ENCODE measurements at places on chromosomes 7 and 10.

- DNase-seq = no peak
Measured at GRCh38 chr10:132151286-132151950, 35.3 kb upstream of the DPYSL4 start.

DNA sequence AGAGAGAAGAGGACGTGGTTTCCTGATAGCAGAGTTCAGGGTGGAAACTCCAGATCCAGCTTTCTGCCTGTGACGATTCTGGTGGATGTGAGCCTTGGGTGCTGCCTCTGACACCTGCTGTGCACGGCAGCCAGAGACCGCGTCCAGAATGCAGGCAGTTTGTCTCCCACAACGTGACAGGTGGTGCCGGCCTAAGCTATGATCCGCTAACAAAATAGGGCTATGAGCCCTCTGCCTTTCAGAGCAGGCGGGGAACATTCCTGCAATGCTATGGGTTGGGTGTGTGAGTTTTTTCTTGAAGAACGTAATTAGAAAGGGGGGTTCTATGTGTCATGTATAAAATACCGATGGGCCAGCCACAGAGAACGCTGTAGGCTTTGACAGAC lies 297.3 kb upstream of the PRKCQ start:
- DNase-seq = no peak

GRCh38 chr10:75407224-75407712 lies 5.7 kb upstream of the ZNF503 start:
- DNase-seq = no peak

DNA sequence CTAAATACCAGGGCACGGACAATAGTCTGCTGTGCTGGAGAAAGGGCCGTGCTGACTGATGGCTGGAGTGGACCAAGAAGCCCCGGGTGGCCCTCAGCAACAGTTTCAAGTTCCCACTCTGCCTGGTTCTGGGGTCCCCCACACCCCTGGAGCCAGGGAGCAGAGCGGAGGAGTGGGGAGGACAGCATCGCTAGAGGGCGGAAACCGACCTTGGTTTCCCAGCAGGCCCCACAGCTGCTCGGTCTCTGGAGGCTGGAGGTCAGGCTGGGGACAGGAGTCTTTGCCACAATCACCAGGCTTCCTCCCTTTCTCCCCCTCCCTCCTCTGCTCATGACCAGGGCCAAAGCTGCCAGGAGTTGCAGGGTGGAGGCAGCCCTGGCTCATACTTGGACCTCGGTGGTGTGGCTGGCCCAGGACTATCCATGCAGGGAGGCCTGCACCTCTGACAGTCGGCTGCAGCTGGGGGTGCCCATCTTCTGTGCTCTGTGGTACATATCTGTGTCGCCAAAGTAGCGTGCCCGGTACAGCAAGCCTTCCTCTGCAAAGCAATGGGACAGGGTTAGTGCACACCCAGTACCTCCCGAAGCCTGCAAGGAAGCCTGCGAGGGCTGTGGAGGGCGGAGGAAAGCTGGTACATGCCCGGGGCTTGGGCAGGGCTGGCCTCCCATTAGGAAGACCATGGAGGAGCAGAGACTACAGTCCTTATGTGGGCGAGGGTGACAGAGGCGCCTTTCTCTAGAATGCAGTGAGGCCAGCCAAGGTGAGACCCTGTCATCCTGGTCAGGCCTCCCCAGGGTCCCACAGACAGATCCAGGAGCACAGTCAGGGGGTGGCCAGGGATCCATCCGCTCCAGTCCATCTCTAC lies 19.1 kb downstream of the DNAJB12 start:
- DNase-seq = no peak

- DNase-seq = no peak
Measured at GRCh38 chr10:34504534-34504933, 310.6 kb downstream of the PARD3 start.

DNA sequence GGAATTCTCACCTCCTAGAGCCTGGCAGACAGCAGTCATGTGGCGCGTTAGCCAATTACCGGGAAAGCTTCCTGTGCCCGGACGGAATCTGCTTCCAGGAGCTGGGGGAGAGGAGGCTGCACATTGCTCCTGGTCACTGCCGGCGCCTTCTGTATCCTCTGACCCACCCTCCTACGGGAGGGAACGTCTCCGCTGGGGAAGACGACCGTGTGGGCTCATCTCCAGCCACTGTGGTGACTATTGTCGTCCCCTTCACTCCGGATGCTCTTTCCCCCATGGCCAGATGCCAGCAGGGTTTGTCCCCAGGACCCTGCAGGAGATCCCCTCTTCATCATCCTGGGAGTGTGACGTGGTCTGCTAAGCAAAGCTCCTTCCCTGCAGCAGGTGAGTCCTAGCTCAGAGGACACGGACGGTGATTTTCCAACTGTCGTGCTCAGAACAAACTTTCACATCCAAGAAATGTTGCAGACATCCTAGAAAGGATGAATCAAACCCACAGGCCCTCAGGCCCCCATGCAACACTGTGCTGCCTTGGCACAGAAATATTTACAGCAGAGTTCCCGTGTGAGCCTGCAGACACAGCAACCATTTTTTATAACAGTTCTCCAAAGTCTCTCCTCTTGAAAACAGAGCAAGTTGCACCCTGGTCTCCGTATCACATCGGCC lies 29.6 kb upstream of the FAM20C start:
- no peak for DNase-seq

- peak; percentile 35 for DNase-seq
Measured at GRCh38 chr7:155962191-155962967, 150.1 kb upstream of the SHH start.

- no peak for DNase-seq
Measured at GRCh38 chr10:31554556-31554955, 235.5 kb downstream of the ZEB1 start.

DNA sequence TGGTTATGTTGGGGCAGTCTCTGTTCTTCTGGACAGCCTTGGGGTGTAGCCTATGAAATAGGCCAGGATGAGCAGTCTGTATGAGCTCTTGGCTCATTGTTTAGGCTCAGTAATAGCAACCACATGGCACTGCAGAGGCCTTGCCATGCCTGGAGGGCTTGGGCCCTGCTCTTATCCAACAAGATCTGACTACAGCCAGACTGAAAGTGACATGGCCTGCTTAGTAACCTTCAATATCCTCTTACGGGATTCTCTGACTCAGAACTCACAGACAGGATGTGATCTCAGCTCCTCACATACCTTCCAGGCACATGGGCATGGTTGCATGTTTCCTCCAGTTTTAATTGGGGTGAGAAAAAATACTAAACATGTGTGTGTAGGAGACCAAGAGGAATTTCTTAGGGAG lies 289.3 kb downstream of the PTEN start:
- peak; percentile 57 for DNase-seq

- DNase-seq = no peak
Measured at GRCh38 chr7:45408409-45408737, 165.8 kb upstream of the ADCY1 start.

DNA sequence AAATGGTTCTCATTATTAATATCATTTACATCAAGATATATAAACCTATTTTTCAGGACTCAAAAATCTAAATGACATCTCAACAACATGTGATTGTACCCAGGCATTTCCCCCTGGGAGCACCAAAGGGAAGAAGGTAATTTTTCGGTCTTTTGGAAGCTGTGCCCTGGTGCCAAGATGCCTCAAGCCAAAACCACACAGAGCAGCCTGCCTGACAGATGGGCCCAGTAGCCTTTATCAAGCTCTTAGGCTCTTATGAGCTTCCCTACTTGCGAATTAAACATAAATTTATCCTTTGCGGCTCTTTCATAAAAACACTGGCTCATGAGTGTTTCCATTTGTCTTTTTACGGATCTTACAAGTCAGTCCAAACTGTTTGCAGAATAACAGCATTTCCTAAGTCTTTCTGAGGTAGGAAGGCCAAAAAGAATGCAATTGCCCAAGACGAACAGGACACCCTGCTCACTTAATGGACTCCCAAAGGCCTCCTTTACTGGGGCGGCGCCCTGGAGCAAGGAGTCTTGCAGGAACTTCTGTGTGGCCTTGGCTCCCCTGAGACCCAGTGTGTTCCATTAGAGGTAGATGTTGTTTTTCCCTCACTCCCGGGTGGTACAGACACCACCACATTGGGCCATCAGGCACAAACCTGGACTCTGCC lies 4.1 kb upstream of the RASSF4 start:
- no peak for DNase-seq

- DNase-seq = no peak
Measured at GRCh38 chr7:87391020-87391701, 45.7 kb downstream of the CROT start.

DNA sequence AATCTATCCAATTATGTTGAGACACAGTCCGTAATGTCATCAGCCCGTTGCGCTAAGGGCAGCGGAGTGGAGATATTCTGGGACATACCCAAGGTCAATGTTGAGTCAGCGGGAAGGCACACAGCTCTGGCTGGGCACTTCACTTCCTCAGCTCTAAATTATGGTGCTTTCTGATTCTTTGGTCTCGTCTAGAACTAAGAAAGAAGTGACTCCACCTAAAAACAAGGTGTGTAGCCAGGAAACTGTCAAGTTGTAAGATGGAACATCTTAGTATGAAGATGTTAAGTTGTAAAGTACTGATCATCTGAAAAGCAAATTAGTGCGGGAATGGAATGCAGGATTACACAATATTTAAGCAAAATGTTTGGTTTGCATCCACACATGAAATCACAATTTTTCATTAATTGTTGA lies 43.1 kb downstream of the BAIAP2L1 start:
- DNase-seq = no peak

- no peak for DNase-seq
Measured at GRCh38 chr7:4286351-4286750, 395.7 kb upstream of the FOXK1 start.

GRCh38 chr10:103637927-103638557 lies 144.5 kb downstream of the NEURL1 start:
- DNase-seq = no peak

DNA sequence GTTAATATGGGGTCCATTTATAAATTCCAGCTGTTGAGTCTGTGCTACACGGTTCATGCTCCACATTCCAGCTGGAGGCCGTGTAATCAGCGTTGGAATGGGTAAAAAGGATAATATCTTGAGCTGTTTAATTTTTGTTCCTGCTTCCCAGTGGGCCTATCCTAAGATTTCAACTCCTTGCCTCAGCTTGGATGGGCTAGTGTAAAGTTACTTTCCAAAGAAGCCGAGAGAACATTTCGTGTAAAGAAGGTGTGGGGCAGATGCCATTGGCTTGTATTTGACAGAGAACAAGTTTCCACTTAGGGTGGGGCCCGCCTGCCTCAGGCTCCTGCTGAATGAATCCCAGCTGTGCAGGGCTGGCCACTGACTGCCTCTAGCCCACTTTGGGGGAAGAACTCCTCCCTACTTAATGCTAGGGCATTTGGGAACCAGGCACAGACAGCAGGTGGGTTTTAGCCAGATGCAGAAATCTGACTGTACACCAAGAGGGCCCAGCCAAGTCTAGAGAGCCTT lies 125.9 kb upstream of the LYZL2 start:
- no peak for DNase-seq

- DNase-seq = no peak
Measured at GRCh38 chr7:8531991-8532515, 98.6 kb downstream of the NXPH1 start.

DNA sequence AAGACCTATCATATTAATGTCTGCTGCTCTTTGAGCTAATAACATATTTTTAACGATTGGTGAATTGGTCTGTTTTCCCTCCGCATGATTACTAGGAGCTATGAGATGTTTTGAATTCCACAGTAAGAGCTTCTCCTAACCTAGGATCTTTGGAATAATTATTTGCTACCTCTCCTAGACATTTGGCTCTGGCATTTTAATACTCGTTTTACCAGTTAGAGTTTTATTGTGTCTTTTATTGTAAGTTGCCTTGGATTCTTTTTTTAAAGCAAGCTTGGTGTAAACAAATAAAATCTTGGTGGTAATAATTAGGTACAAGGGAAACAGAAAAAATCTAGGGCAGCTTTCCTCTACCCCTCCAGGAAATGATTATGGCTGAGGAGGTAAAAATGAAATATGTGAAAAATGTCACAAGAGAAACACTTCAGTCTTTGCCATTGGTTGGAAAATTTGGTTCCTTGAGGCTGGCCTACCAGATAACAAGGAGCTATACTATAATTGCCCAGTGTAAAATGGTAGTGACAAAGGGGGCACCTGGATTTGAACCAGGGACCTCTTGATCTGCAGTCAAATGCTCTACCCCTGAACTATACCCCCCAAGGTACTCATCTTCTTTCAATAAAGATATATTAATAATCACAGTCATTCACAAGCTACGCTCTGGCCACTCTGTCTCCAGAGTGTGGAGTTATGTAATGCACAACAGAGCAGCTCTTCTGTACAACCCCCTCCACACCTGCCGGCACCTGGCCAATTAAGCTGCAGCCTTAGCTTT lies 85.4 kb downstream of the ZNF777 start:
- DNase-seq = no peak

DNA sequence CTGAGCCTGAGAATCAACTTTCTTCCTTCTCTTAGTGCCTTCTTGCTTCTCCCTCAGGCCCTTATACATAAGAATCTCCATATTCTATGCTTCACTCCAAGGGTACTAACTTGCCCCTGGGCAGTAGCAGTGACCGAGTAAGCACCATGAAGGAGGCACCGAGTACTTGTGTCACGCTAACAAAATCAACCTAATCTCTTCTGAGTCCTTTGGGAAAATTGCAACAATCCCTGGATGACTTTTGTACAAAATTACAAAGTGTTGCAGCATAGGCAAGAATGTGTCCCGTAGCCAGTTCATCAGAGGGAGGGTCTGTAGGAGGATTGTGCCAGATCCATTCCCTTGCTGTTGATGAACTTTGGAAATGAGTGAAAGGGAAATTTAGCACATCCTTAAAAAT lies 80.4 kb upstream of the EEPD1 start:
- DNase-seq = no peak

- no peak for DNase-seq
Measured at GRCh38 chr10:93357680-93358079, 124.5 kb downstream of the MYOF start.

DNA sequence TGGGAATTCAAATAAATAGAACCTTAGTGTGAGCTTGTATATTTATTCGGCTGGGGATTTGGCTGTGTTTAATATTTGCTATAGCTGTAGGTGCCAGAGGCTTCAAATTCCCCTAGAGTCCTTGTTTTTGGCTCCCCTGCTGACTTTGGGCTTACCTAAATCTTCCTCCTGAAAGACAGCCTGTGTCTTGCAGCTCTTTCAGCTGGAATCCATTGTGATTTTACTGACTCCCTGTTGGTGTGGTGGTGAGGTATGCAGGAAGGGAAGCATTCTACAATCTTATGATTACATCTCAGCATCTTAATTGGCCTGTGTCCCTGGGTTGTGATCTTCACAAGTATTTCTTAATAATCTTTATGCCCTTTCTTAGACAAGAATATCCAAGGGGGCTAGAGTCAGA lies 25.9 kb downstream of the FOXI2 start:
- no peak for DNase-seq

DNA sequence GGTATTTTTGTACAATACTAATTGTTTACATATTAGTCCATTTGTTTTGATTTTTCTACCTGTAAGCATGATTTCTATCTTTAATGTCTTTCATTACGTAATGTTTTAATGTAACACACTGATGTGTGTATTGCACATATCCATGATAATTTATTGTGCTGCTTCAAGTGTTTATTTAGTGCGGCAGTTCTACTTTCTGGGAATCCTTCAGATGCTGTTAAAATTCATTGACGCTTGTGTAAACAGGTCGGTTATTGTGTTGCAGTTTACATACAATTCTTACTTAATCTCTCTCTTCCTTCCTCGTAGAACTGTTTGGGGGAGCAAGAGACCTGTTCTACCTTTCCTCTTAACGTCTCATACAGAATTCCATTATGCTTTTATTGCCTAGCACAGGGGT lies 6.9 kb downstream of the TMEM60 start:
- DNase-seq = no peak

- DNase-seq = no peak
Measured at GRCh38 chr7:70660154-70660818, 471.7 kb upstream of the GALNT17 start.

All from stimulated activated CD4-positive, alpha-beta T cell treated with anti-CD3 and anti-CD28 coated beads, Interleukin-4, amount 100 ng/mL, for 24 hours (primary cell).